Activated naive CD4-positive, alpha-beta T cell treated with anti-CD3 and anti-CD28 coated beads, Interleukin-2, amount 50 U/mL, for 16 hours (primary cell): ENCODE measurements at places on chromosomes 7 and 10.

DNA sequence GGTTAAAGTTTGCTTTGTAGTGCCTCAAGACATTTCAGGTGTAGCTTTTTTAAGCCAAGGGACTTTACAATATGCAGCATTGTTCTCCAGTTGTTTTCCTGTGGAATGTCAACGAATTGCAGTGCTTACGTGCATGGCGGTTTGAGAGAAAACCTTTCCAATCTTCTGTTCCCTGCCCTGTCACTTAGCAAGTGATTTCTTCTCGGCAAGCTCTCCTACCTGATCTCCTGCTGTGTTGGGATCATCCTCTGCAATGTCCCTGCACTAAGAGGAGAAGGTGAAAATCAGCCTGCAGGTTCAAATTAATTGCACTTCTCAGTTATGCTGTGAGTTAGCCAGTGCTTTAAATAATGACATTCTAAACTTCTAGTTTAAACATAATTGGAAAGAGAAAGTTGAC, 197.6 kb upstream of the FZD1 start:
- DNase-seq = no peak

DNA sequence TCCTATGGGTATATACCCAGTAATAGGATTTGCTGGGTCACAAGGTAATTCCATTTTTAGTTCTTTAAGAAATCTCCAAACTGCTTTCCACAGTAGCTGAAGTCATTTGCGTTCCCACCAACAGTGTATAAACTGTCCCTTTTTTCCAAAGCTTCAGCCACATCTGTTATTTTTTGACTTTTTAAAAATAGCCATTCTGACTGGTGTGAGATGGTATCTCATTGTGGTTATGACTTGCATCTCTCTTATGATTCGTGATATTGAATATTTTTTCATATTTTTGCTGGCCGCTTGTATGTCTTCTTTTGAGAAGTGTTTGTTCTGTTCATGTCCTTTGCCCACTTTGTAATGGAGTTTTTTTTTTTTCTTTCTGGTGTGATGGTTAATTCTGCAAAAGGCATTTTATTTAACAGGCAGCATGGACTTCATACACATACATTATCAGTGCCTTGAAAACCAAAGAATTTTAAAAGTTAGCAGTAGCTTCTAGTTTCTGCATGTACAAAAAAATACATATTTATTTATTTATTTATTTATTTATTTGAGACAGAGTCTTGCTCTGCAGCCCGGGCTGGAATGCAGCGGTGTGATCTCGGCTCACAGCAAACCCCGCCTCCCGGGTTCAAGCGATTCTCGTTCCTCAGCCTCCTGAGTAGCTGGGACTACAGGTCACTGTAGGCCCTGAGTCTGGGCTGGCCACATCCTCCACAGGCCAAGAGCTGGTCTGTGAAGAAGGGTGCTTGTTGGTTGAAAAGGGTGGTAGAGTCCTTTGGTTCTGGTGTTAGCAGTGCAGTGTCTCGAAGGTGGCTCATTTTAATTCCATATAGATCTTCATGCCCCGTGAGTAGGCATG, 32.3 kb downstream of the AGR3 start:
- no peak for DNase-seq

- no peak for DNase-seq
These were observed 69.0 kb upstream of the SAMD8 start for GRCh38 chr10:75042292-75042974.

DNA sequence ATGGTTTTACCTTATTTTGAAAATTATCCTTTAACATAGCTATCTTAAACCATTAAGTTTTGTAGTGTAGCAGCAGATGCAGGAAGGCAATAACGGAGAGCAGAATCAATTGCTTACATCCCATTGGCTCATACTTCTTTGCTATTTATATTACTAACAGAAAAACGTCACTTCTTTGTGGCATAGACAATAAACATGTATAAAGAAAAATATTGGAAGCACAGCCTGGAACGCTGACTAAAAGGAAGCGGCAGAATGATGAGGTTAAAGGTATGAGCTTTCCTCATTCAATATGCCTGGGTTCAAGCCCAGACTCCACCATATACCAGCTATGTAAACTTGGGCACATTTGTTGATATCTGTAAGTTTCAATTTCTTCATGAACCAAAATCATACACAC, 24.0 kb upstream of the BMPER start:
- DNase-seq = no peak

GRCh38 chr7:20466543-20467021, 135.9 kb downstream of the ITGB8 start:
- no peak for DNase-seq

DNA sequence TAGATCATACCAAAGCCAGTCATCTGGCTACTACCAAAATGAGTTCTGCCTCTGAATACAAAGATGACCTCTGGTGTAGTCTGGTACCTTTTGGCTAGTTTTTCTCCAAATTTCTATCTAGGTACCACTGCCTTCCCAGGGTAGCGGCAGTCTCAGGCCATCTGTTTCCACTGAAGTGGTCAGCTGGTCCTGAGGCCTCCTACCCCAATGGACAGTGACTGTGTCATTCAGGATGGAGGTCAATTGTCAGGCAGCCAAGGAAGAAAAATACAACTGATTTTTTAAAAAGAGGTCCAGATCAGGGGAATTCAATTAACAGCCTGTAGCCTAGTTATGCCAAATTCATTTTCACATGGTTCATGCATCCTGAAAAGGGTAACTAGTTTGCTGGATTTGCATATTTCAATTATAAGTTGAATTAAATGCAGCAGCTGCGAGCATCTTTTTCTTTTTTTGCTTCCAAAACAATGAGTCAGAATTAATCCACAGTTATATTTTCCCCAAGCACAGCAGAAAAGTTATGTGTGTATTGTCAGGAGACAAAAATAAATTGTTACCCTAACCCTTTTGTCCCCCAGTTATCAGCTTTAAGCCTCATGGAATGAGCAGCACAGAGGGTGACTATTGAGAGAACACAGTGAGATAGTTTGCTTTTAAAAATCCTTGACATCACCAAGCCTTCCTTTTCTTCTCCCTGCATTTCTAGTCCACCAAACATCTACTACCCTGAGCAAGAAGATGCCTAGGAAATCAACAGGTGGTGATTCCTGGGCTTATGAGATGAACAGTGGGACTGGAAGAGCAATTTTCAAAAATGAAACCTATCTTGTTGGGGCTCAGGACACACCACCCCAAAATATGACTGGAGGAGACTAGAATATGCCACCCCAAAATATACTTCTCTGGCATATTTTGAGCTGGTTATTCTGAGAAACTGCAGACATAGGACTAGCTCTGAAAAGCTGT, 27.7 kb downstream of the BCCIP start:
- no peak for DNase-seq

- no peak for DNase-seq
These were observed 179.9 kb upstream of the NPVF start for GRCh38 chr7:25408012-25408687.

DNA sequence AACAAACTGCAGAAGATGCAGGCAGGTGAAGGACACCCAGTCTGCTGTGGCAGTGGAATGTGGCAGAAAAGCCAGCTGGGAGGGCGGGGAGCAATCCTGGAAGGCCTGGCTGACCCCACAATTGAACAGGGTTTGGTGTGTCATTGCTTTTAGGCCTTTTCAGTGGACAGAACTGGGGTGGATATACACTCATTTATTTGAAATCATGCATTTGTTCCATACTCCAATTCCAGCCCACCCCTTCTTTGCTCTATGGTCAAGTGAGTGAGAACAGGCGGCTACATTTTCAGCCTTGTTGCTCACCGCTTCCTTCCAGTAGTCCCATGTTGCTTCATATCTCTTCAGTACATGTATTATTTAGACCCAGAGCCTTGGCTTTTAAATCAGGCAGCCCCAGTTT, 39.8 kb downstream of the PTPN12 start:
- DNase-seq = no peak

- DNase-seq = no peak
These were observed 531.7 kb downstream of the DNAJB9 start for GRCh38 chr7:109101332-109101731.

- no peak for DNase-seq
These were observed 217.2 kb downstream of the TWIST1 start for GRCh38 chr7:18900236-18900635.

DNA sequence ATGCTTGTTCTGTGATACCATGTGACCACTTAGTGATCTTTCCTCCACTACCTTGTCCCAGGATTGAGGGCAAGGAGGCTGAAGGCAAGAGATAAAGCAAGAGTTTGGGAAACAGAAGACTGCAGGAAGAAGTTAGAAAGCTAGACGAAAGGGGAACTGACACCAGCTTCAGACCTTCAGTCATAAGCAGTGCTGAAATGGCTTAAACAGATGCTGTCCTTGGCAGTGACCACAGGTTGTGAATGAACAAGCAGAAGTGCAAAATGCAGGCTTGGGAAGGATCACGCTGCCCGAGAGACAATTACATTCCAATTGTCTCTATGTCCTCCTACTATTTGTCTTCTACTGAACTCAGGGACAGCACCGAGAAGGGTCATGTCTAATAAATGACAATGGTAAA, 704.9 kb upstream of the AUTS2 start:
- no peak for DNase-seq

DNA sequence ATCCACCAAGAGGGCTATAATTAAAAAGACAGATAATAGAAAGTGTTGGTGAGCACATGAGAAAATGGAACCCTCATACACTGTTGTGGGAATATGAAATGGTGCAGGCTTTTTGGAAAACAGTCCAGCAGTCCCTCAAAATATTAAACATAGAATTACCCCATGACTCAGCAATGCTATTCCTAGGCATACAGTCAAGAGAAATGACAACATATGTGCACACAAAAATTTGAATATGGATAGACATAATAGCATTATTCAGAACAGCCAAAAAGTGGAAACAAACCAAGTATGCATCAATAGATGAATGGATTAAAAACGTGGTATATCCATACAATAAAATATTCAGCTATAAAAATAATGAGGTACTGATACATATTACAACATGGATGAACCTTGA, 64.5 kb upstream of the GDF10 start:
- no peak for DNase-seq
